Stimulated activated CD4-positive, alpha-beta T cell treated with anti-CD3 and anti-CD28 coated beads, TNF-alpha, amount 100 ng/mL, for 1 hour (primary cell): ENCODE measurements at places on chromosomes 5 and 9.

GRCh38 chr9:108545436-108545835 is 310.4 kb downstream of the ACTL7B start:
- DNase-seq, result no peak

GRCh38 chr5:38776149-38776896 is 69.5 kb upstream of the OSMR start:
- no peak for DNase-seq

GRCh38 chr5:164721116-164721515 is 1215.7 kb downstream of the MAT2B start:
- DNase-seq, result no peak

- DNase-seq, result no peak
These were observed 184.1 kb downstream of the CCDC192 start for GRCh38 chr5:127887282-127887681.

GRCh38 chr5:10250806-10251276 is 761 bp downstream of the CCT5 start:
- no peak for DNase-seq

DNA sequence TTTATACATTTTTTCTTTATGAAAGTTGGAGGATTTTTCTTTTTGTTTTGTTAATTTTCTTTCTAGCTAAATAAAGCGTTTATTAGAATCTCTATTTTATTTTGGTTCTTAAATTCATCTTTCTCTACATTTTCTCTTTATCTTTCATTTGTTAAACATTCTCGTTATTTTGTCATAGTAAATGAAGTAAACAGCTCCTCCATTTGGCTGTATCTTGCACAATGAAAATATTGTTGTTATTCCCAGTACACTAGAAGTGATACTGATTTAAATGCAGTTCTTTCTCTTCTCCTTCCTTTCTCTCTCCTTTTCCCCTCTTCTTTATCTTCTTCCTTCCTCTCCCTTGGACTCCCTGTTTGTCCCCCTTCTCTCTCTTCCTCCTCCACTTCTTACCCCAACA is 88.8 kb downstream of the FER start:
- DNase-seq, result no peak
